ENCODE measurements at places on chromosomes 5 and 9. TPM values are rescaled to one million over a fixed set of nuclear protein-coding genes. Genes with fewer than 3 reads are reported as not detected.

DNA sequence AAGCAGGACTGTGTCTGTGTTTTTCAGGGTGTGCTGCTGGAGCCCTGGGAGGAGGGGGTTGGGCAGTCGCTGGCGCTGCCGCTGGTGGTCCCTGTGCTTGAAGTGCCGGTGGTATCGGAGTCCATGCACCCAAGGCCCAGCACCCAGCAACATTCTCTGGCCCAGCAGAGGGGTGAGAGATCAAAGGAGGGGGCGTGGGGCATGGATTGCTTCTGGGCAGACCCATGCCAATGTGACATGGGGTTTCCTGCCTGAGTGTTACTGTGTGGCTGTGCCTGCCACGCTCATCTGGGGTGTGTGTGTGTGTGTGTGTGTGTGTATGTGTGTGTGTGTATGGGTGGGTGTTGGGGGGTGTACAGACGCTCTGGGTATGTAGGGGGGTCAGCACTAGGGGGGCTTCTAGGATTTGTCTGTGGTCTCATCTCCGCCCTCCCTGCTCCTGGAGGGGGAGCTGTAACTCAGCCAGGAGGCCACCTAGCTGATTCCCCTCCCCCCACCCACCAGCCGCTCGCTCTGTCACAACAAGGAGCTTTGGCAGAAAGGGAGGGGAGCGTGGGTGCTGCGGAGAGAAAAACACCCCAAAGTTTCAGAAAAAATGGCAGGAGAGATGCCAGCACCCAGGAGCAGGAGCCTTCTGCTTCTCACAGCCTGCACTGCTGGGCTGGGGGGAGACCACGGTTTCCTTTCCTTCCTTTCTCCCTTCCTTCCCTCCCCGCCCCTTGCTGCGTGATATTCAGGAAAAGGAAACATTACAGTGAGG is 35.9 kb upstream of the HSPA9 start:
- DNase-seq: no peak
- no peaks in the 10 kb centered on the region for H3K4me1 ChIP-seq
- no peaks in the 10 kb centered on the region for H3K36me3 ChIP-seq

The SH3GLB2 gene
- 76.3 TPM for total RNA-seq

GRCh38 chr5:74250304-74251102 is 390.0 kb downstream of the ENC1 start:
- no peak overlapping the region for H3K27ac ChIP-seq
- no peak for DNase-seq
- no peak overlapping the region for H3K4me3 ChIP-seq
- no peaks in the 10 kb centered on the region for H3K36me3 ChIP-seq

DNA sequence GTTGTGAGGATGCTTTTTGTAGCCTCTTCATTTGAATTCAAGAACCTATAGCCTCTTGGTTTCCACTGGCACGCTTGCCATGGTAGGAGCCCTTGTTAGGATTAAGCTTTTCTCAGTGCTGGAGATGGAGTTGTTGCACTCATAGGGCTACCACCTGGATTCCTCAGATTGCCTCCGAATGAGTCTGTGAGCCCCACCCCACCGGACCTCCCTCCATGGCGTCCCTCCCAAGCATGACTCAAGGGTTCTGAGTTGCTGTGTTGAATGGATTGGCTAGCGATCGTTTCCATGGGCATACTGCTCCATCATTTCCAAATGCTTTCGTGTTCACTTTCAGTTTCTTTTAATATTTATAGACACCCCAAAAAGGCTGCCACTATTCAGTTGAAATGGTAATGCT is 69.9 kb downstream of the DAPK1 start:
- no peaks in the 10 kb centered on the region for H3K4me1 ChIP-seq
- no peak overlapping the region for H3K27ac ChIP-seq
- H3K4me3 ChIP-seq: no peak overlapping the region
- DNase-seq: no peak

The AJM1 gene
- 7.5 TPM for total RNA-seq

The DNAI1 gene
- not detected for total RNA-seq

The GABRA1 gene
- not detected for total RNA-seq

DNA sequence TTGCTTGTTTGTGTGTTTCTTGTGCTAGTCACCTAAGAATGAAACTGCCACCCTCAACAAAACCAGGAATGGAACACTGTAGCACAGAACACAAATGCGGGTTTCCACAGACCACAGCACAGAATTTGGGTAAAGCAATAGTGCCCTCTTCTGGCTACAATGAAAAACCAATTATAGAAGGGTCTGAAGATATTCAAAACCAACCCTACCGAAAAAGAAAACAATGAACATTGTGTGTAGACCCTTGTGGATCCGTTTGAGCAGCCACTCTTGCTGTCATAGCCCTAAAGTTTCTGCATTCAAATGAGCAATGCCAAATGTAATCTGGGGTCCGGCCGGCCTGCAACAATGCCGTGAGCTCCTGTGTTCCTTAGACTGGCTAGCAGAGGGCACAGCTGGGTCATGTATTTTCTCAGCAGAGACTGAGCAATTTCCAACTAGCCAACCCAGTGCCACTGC is 8.3 kb upstream of the ENC1 start:
- no peak overlapping the region for H3K27ac ChIP-seq
- no peaks in the 10 kb centered on the region for H3K4me1 ChIP-seq
- no peak overlapping the region for H3K4me3 ChIP-seq
- no peaks in the 10 kb centered on the region for H3K27me3 ChIP-seq
- peak; percentile 46 for DNase-seq

GRCh38 chr5:166436872-166437271 is 1854.6 kb upstream of the WWC1 start:
- no peak for DNase-seq
- H3K4me3 ChIP-seq: no peak overlapping the region
- H3K4me1 ChIP-seq: no peaks in the 10 kb centered on the region
- H3K27ac ChIP-seq: no peak overlapping the region
- no peaks in the 10 kb centered on the region for H3K27me3 ChIP-seq

DNA sequence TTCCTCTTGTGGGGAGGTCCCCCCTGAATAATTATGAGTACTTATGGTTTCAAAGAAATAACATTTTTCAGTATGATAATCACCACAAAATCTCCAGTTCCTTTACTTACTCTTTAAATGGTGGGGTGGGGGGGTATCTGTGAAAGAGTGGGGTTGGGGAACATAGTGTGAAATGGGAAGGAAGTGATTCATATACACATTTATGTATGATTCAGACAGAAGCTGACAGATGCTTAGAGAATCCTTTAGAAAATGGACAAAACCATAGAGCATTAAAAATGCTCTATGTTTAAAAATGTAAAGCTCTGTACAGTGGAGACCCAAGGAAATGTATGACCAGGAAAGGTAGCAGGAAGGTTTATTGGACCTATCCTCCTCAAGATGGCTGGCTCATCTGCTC is 267.5 kb upstream of the GRIA1 start:
- DNase-seq: no peak
- no peaks in the 10 kb centered on the region for H3K36me3 ChIP-seq
- H3K27ac ChIP-seq: no peak overlapping the region
- no peak overlapping the region for H3K4me3 ChIP-seq

DNA sequence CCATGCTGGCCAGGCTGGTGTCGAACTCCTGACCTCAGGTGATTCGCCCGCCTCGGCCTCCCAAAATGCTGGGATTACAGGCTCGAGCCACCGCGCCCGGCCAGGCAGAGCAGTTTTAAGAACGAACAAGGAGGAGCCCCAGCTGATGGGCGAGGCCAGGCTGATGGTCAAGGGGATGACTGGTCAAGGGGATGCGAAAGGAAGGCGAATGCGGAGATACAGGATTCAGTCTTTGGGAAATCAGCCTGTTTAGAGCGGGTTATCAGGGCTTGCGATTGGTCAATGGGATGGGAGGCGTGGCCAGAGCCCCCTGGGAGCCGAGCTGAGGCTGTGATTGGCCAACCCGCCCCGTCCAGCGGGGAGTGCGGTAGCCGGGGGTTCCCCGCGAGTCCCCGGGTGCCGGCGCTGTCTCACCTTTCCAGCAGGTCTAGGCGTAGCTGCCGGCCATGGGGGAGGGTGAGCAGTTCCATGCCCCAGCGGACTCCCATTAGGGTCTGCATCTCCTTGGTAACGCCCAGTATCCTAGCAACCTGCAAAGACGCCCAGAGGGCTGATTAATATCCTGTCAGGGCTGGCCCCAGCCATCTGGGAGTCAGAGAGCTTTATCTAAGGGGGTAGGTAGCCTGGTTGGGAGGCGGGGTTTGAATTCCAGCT is 7.5 kb upstream of the TOR2A start:
- no peaks in the 10 kb centered on the region for H3K4me1 ChIP-seq
- no peaks in the 10 kb centered on the region for H3K27me3 ChIP-seq
- no peak overlapping the region for H3K4me3 ChIP-seq
- peaks cover 89% of the 10 kb centered on the region for H3K36me3 ChIP-seq

The VCAN gene
- total RNA-seq: 563 TPM

DNA sequence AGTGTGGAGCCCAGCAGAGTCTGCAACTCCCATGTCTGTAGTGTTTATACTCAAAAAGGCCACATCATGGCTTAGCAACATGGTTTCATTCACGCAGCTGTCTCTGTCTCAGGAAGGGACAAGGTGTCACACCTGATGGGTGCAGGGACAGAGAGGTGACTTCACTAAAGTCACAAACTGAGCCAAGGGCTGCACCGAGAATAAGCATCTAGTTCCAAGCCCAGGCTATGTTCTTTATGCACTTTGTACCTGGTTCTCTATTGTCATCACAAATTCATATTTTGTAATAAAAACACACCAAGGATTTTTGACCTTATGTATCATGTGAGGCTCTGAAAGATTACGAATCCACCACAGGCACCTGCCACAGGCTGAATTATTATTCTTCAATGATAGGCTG is 64.9 kb upstream of the STK32A start:
- H3K36me3 ChIP-seq: no peaks in the 10 kb centered on the region
- H3K27me3 ChIP-seq: no peaks in the 10 kb centered on the region
- H3K27ac ChIP-seq: no peak overlapping the region
- H3K4me3 ChIP-seq: no peak overlapping the region

The LRRC19 gene
- not detected for total RNA-seq

The NR5A1 gene
- 0.11 TPM for total RNA-seq

DNA sequence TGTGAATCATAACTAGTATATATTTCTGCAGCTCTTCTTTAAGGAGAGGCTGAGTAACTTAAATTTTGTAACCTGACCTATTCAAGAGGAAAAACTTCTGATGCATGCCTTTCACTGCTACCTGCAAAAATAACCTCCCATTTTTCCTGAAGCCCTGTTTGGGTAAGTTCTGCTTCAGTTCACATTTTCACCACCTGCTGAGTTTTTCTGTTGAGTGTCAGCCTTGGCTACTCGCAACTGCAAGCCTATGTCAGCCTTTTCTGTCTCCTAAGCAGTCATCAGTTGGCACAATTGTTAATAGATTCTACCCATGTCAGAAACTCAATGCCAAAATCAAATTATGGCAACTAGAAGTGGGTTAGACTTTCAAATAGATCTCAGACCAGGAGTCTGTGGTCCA is 8.2 kb upstream of the TNFAIP8 start:
- H3K27me3 ChIP-seq: no peaks in the 10 kb centered on the region
- no peak overlapping the region for H3K27ac ChIP-seq
- no peak for DNase-seq
- peaks cover 80% of the 10 kb centered on the region for H3K4me1 ChIP-seq

GRCh38 chr9:129330711-129331492 is 152.8 kb upstream of the IER5L start:
- no peak overlapping the region for H3K4me3 ChIP-seq
- DNase-seq: no peak
- H3K27me3 ChIP-seq: no peaks in the 10 kb centered on the region

The PCDHGA4 gene
- total RNA-seq: 0.17 TPM

The TNPO1 gene
- 52.8 TPM for total RNA-seq

- no peak for DNase-seq
- H3K4me1 ChIP-seq: no peaks in the 10 kb centered on the region
- H3K4me3 ChIP-seq: no peak overlapping the region
- no peaks in the 10 kb centered on the region for H3K27me3 ChIP-seq
- no peak overlapping the region for H3K27ac ChIP-seq
Observed at GRCh38 chr9:86891091-86891490, 56.2 kb downstream of the GAS1 start.

The IL9 gene
- not detected for total RNA-seq

GRCh38 chr5:68682400-68683160 is 411.2 kb upstream of the SLC30A5 start:
- no peaks in the 10 kb centered on the region for H3K27me3 ChIP-seq

The CD74 gene
- 1,948 TPM for total RNA-seq

DNA sequence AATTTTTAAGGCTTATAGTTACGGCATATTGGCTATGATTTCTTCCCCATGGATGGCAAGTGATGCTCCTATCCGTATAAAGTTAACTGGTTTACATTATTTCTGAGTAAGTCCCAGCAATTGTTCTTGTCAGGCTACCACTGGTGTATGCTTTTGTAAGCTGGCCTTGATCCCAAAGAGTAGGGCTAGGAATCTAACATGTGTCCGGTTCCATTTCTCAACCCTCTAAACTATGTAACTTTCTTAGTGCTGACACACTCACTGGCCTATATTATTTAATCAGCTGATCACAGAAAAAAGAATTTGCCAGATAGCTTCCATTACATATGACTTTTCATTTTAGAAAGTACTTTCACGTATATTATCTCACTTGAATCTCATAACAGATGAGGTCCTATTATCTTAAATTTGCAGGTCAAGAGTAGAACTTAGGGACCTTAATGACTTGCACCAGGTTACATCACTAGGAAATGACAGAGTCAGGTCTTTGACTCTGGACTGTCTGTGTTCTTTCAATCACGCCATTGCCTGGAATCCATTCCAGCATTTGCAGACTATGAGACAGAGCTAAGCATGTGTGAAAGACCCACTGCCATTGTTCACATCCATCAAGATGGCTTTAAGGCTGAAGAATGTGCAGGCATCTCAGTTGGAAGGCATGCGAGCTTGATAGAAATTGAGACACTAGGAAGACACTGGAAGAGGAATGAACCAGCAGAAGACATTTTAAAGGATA is 362.9 kb downstream of the ARRDC3 start:
- no peak overlapping the region for H3K27ac ChIP-seq
- no peak for DNase-seq
- H3K36me3 ChIP-seq: no peaks in the 10 kb centered on the region
- no peaks in the 10 kb centered on the region for H3K27me3 ChIP-seq
- no peak overlapping the region for H3K4me3 ChIP-seq
